Thymus (tissue), 14 donors: ENCODE measurements at places on chromosomes 6 and 20.
A peak's percentile ranks its signal among the peaks of the same experiment; 100 is the strongest.

DNA sequence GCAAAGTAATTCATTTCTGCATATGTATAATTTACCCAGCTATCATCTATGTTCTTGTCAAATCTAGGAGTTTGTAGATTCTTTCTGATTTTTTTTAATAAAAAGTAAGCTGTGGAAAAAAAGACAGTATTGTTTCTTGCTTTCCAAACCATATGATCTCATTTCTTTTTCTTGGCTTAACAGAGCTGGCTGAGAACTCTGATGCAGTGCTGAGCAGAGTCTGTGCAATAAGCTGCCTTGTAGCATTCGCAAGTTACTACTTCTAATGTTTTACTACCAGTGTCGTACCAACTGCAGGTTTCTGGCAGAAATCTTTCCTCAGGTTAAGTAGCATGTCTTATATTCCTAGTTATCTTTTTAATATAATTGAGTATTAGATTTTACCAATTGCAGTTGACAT, 15.6 kb downstream of the RRBP1 start:
- no peak for DNase-seq

DNA sequence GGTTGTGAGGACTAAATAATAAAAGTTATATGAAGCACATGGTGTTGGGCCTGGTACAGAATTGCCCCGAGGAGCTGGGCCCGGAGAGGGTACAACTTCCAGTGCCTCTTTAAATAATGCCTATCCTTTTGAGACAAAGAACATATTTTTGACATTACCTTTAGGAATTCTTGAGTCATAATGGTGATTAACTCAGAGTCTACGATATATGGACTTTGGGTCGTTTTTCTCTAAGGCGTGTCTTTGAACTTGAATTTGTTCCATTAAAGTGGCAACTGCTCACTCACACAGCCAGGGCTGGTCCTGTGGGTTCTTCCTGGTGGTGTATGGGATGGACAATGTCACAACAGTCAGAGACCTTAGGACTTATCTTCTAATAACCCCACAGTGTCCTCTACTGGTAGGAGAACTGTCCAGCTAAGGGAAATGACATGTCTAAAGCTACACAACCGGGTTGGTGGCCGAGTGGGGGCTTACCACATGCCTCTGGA, 106.5 kb downstream of the CDC5L start:
- DNase-seq = no peak

DNA sequence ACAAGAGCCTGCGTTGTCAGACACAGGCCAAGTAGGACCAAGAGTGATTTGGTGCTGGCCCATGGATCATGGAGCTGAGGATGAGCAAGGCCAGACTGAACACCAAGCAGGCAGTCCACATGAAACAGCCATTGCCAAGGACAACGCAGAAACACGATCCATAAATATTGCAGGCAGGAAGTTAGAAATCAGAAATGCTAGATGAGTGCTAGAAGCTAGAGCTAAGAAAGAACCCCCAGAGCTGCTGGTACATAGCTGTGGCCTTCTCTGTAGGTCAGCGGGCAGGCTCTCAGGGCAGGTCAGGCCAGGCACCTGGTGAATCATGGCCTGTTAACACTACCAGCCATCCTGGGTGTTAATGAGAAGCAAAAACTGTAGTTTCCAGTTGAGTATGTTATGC, 119.7 kb downstream of the ALDH8A1 start:
- DNase-seq = no peak

GRCh38 chr6:122730775-122731386, 48.6 kb upstream of the FABP7 start:
- DNase-seq = no peak

GRCh38 chr6:137749696-137750211, 117.3 kb upstream of the TNFAIP3 start:
- no peak for DNase-seq

DNA sequence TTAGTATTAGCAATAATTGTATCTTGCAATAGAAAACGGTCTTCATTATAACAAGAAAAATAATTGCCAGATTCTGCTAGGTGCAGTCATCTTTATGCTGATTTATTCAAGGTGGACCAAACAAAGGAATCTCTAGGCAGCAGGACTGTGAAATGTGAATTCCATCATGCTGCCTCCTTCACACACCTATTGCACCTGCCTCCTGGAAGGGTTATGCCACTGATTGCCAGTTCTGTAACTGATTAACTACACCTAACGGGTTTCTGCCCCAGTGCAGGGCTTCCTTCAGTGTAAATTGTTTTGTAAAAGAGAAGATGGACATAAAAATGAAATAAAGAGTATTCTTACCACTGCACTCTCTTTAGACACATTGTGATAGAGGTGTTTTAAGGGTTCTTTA, 96.1 kb downstream of the FOXO3 start:
- no peak for DNase-seq

GRCh38 chr6:44800171-44800783, 412.8 kb downstream of the CDC5L start:
- no peak for DNase-seq

GRCh38 chr20:58433029-58433647, 44.1 kb downstream of the VAPB start:
- peak; percentile 19 for DNase-seq

DNA sequence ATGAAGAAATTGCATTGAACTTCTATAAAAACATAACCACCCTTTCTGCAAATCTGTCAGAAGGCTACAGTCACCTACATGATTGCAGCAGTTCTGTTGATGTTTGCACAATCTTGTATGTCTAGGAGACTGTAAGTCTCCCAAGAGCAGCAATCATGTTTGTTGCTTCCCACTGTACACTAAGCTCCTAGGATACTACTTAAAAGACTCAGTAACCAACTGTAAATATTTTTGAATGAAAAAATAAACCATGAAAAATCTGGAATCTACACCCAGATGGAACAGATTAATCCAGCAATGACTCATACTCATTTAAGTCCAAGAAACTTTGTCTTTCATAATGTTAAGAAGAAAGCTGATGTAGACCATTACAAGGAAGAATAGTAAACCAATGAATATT, 168.5 kb upstream of the ATXN1 start:
- no peak for DNase-seq

DNA sequence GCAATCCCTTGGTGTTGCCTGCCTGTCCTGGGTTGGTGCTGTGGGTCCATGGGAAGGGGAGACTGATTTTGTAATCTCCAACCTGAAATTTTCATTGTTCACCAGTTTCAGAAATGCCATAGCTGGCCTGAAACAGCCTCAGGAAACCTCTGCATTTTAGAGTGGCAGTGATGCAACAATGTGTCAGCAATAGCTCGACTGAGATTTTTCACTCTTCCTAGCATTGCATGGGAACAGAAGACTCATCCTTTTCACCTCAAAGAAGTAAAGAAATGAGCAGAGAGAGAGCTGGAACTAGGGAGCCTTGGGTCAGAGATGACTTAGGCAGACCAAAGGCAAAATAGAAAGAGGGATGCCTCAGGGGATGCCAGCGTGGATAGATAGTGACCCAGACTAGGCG, 23.7 kb upstream of the TMEM14A start:
- DNase-seq = no peak

- DNase-seq = no peak
Measured at GRCh38 chr20:57818418-57819181, 108.8 kb upstream of the PMEPA1 start.

DNA sequence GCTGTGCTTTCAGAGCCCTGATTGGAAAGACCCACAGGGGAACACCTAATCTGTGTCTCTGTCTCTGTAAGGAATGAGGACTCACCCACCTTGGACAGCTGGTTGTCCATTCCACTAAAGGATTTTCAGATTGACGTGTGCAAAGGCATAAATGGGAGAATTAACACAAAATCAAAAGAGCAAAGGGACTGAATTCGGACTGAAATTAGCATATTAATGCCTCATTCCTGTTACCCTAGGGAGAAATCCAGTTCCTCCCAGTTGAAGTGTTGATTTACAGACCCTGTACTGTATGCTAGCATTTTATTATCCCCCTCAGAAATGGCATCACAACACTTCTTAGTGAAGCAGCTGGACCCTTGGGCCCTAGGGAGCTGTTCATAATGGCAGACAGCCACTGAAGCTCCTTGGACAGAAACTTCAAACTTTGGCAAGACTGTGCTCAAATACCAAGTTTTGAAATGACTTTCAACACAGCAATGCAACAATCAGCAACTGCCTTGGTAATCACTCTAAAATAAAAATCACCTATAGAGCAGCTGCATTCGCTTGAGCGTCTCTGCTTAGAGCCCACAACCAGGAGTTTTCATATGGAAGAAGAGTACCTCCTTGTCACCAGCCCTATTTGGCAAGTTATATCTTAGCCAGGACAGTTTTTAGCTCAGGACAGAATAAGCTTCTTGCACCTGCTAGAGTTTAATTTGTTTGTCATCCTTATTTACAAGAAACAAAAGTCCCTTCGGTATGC, 118.1 kb downstream of the TRDN start:
- DNase-seq = no peak

DNA sequence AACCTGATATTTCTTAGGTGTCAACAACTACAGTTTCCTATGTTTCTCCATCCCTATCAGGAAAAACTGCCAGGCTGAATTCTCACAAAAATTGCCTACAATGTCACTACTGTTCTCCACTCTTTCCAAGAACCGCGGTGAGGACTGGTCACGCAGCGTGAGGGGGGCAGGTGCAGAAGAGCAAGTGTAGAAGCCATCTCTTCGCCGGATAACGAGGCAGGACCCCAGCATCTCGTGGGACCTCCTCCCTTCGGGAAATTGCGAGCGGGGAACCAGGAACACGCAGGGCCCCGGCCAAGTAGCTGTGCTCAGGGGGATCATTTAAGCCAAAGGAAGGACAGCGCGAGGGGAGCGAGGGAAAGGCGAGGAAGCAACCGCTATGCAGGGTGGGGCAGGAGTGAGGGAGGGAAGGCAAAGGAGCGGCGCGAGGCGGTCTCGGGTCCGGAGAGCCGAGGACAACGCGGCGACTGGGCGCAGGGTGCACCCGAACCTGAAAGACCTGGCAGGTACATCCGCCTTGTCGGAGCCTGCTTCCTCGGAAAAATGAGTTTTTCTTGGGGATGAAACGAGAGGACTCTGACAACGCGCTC, 559 bp downstream of the APMAP start:
- no peak for DNase-seq

DNA sequence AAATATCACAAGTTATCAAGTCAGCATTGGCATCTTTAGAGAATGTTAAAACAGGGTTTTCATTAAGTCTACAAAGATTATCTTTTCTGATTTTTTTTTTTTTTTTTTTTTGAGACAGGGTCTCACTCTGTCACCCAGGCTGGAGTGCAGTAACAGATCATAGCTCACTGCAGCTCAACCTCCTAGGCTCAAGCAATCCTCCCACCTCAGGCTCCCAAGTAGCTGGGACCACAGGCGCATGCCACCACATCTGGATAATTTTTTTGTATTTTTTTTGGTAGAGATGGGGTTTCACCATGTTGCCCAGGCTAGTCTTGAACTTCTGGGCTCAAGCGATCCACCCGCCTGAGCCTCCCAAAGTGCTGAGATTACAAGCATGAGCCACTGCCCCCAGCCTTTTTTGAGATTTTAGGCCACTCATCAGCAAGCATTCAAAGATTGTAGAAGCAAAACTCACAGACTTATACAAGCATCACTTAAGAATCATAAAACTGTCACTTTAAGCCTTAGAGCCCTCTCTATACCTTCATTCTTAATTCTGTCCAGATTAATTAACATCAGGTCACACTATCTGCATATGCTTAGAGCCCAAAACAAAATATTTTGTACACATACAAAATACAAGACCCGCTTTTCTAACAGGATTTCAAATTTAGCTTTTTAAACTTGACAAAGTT, 32.6 kb downstream of the NCOA6 start:
- DNase-seq = no peak

- DNase-seq = no peak
Measured at GRCh38 chr20:41379551-41379950, 12.9 kb upstream of the EMILIN3 start.

- DNase-seq = no peak
Measured at GRCh38 chr6:20166210-20166609, 46.1 kb downstream of the MBOAT1 start.

GRCh38 chr6:46039646-46040045, 24.0 kb upstream of the CLIC5 start:
- DNase-seq = no peak

DNA sequence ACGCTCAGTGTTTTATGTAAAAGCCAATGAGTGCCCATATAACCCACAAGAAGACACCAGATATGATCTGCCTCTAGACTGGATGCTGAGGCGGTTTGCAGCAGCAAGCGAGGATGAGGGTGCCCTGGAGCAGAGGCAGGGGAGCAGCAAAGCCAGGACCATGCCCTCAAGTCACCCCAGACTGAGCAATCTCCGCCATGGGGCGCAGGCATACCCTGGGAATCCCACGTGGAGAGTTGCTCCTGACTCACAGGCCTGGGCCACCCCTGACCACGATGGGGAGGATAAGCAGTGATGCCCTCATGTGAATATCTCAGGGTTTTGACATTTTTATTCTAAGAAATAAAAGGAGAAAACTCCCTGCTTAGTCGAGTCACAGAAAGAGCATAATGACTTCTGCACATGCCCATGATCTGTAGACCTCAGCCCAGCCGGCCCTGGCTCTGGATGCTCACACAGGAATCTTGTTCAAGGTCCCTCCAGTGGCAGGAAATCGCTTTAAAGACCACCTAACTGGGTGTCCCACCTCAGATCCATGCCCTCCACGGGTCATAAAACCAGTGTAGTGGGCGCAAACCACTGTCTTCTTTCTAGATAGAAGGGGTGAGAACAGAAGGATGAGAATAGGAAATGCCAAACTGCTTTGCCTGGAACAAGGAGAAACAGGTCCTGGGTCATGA, 138.3 kb upstream of the SNX9 start:
- no peak for DNase-seq

GRCh38 chr6:102813489-102814275, 1420.2 kb downstream of the GRIK2 start:
- DNase-seq = no peak

DNA sequence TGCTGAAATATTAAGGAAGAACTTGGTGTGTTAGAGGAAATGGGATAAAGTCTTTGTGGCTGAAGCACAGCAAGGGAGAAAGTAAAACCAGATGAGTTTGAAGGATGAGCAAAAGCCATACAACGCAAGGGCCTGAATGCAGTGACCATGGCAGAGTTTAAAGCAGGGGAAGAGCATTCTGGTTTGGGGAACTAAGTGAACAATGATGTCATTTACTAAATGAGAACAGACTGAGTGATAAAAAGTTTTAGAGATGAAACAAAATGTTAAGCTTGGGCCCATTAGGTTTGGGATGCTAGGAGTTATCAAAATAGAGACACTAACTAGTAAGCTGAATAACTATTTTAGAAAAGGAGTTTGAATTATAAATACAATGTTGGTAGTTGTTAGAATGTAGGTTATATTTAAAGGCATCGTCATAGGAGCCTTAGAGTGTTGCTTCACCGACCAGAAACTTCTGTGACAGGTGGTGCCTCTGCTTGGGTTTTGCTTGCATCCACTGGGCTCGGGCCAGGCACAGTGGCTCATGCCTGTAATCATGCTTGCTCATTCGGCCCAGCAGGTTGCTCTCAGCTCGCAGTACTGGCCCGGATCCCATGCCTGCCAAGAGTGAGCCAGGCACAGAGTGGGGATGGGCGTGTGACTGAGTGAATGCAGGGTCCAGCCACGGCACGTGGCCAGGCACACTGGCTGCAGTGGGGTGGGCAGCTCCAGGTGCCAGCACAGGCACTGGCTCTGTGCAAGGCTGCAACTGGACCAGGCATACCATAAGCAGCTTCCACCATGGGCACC, 37.4 kb upstream of the OPRM1 start:
- no peak for DNase-seq
